Mesenteric fat pad (tissue), 1 donor: ENCODE measurements at places on chromosomes 1 and 21. TPM values are rescaled to one million over a fixed set of nuclear protein-coding genes. Genes with fewer than 3 reads are reported as not detected.
A peak's percentile ranks its signal among the peaks of the same experiment; 100 is the strongest.

- no peak for DNase-seq
These were observed 30.0 kb downstream of the PODN start for GRCh38 chr1:53091841-53092645.

DNA sequence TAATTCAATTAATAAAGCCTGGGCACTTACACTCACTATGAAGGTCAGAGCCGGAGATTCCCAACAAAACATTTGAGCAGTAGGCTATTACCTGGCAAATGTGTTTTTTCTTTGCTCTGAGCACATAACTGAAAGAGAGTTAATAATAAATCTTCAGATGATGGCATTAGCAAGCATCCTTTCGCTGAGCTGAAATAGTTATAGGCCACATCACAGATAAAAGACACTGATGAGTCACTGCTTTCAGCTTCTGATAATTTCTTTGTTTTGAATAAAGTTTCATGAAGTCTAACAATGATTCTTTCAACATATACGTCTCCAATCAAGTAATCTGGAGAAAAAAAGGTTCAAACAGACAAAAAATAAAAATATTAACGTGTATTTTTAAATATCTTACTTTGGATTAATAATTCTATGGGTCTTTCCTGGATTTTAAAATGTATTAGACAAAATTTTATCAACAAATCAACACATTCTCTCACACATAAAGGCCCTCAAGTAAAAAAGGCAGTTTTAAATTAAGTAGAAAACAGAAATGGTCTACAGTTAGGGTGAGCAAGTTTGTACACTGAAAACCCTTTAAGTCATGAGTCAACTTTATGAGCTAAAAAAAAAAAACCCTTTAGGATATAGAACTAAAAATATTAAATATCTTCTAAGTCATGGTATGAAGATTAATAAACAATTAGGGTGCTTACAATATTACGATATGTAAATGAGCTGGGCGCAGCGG lies 33.1 kb downstream of the LTN1 start:
- no peak for DNase-seq

The ZNF281 gene
- 15.0 TPM for total RNA-seq

DNA sequence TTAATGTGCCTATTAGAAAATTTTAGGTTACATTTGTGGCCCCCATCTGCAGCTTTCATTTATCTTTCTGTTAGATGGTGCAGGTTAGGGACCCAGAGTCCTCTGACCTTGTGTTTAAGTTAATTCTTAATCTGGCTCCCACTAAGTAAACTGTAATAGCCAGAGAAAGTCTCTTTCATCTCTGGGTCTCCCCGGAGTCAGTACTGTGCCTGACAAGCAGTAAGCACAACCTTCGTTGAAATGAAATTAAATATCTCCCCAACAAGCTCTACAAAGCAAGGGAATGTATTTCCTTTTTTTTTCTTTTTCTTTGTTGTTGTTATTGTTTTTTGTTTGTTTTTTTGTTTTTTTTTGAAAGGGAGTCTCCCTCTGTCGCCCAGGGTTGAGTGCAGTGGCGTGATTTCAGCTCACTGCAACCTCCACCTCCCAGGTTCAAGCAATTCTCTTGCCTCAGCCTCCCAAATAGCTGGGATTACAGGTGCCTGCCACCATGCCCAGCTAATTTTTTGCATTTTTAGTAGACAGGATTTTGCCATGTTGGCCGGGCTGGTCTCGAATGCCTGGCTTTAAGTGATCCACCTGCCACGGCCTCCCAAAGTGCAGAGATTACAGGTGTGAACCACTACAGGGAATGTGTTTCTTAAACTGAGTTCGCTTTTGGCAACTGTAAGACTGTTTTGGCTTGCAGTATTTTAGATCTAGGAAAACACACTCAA lies 81.6 kb downstream of the HHIPL2 start:
- no peak for DNase-seq

DNA sequence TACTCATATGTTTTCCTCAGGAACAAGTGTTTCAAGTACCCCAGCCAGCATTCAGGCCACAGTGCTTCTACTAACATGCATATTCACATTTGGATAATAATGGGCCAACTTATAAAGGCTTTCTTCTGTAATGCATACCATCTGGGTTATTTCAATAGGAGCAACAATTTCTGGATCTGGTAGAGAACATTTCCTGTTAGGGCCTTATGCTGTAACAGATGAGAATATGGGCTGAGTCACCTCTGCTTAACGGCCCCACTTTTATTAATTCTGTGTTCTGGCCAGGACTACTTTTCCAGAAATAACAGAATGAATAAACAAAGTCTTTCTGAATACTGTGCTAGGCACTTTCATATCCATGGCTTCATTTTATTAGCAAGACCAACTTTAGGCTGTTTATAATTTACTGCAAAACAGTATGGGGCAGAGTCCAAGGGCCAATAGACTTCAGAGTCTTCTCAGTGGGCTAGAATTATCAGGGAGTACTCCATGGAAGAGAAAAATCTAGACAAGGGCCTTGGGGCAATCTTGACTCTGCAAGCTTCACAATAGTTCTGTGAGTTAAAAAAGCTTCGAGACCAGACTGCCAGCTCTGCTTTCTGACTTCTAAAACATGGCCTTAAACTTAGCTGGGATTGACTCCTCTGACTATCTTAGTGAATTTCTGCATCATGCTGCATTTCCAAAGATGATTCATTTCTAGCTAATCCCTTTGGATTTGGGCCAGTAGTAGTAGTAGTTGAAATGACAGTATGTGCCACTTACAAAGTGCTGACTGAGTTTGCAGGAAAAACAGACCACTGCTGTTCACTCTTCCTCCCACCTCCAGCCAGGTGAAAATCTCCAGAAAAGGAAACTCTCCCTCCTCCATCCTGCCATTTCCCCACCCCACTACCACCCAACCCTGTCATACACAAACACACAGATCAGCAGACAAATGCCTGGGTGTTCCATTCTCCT lies 8.2 kb upstream of the SSX2IP start:
- DNase-seq: no peak

DNA sequence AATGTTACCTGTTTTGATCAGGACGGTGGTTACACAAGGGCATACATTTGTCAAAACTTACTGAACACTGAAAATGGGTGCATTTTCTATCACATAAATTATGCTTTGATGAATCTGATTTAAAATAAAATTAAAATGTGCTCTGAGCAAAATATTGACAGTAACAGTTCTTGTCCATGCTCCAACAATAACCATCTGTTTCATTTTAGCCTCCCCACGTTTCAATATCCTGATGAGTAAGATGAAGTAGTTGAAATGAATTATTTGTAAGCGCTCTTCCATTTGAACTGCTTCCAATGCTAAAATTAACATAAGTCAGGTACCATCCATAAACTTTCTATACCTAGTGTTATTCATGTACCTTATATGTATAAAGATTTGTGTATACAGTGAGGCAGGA lies 365.4 kb downstream of the LTN1 start:
- no peak for DNase-seq

The OR2L5 gene
- not detected for total RNA-seq

The CD1B gene
- total RNA-seq: not detected

DNA sequence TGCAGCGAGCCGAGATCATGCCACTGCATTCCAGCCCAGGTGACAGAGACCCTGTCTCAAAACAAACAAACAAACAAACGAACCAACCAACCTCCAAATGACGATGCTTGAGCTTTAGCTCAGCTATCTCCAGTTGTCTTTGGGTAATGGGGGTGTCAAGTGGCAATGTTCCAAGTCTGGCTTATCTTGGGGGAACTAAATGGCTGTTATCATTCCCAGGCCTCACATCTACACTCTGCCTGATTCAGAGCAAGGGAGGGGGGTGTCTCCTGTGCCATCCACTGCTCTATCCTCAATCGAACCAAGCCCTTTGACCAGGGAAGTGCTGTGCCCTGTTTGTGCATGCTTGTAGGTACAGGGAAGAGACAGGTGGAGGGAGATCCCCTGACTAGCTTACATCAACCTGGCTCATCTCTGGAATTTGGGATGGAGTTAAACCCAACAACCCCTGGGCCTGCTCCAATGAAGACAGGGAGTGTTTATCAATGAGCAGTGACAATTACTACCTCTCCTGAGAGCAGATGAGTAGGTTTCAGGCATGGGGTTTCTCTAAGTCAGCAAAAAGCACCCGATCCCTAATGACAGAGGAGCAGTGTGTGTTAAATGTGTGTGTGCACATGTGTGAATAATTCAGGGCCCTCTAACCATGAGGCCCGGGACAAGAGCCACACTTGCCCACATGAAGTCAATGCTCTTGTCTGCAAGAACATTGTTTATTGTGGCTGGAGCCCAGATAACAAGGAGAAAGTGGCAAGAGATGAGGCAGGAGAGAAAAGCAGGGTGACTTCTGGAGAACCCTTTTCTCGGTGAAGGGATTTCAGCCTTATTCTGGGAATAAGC lies 20.3 kb upstream of the IL6R start:
- no peak for DNase-seq

- no peak for DNase-seq
These were observed 18.8 kb downstream of the RNF220 start for GRCh38 chr1:44423591-44424537.

GRCh38 chr1:173406783-173407230 lies 70.3 kb upstream of the PRDX6 start:
- no peak for DNase-seq

DNA sequence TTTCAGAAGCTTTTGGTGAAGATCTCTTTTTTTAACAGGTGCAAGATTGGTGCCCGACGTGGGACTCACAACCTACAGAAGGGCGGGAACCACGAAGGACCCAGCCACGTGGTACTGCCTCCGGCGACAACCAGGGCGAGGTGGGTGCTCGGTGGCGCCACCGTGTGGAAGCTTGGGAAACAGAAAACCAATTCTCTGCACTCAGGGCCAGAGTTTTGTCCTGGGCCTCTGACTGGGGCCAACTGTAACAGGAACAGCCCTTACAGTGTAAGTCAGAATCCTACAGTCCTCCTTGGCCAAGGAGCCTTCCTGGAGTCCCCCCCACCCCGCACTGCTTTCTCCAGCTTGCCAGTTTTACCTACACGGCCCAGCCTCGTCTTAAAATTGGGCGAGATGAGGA lies 11.6 kb upstream of the S100A7A start:
- DNase-seq: no peak

DNA sequence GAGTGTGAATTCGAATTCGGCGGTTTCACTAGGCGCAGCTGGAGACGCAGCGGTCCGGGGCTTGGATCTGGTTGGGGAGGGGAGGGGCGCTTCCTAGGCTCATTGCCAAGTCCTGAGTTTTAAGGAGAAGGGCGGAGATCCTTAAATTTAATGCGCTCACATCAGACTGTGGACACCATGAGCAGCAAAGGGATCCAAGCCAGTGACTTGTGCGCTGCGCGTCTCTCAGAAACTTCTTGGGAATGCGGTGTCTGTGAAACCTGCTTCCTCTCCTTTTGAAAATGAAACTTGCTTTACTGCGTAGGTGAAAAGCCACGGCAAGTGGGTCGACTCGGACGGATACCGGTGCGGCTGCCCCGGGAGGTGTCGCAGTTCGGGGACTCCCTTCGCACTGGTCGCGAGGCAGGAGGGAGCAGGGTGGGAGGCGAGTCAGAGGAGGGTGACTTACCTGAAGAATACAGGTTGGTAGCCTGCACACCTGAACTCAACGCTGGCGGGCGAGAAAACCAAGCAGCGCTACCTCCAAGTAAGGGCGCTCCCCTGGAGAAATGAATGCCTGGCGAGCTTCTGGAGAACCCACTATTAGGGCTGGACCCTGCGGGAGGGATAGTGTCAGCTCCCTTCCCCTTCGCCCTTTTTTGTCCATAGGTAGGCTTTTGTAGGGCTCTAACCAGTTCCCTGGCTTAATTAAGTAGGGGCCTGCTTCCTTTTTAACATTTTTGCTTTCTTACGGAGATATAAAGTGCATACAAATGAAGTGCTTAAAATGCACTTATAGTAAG lies 992 bp downstream of the TENT5C start:
- no peak for DNase-seq

The OR10X1 gene
- not detected for total RNA-seq

DNA sequence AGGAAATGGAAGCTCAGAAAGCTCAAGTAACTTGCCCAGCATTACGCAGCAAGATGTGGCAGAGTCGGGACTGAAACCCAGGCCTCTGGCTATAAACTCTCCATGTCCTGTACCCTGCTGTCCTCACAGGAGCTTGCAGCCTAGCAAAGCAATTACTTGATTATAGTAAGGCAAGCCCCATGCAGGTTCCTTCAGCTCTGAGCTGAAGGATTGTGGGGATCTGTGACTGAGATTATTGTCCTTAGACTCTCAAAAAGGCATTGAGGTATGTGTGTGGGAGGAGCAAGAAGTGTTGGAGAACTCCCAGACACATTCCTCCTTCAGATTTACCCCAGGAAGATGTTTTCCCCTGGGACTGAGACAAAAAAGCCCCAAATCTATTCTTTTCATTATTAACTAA lies 124.0 kb upstream of the SPATA6 start:
- no peak for DNase-seq

DNA sequence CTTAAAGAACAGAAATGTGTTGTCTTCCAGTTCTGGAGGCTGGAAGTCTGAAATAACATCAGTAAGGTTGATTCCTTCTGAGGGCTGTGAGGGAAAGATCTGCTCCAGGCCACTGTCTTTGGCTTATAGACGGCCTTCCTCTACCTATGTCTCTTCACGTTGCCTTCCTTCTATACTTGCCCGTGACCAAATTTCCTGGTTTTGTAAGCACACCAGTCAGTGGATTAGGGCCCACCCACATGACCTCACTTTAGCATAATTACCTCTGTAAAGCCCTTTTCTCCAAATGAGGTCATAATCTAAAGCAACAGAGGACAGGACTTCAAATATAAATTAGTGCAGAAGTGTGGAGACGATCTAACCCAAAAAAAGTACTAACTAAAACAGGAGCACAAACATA lies 231.6 kb downstream of the NRIP1 start:
- DNase-seq: no peak

The OR2L3 gene
- not detected for total RNA-seq

GRCh38 chr1:90714521-90714951 lies 2.6 kb downstream of the BARHL2 start:
- no peak for DNase-seq

The FGR gene
- 49.7 TPM for total RNA-seq

GRCh38 chr1:8580566-8580965 lies 236.9 kb downstream of the RERE start:
- no peak for DNase-seq

GRCh38 chr1:214808845-214809460 lies 206.0 kb downstream of the CENPF start:
- no peak for DNase-seq

GRCh38 chr1:47465605-47466004 lies 27.8 kb downstream of the FOXD2 start:
- no peak for DNase-seq

DNA sequence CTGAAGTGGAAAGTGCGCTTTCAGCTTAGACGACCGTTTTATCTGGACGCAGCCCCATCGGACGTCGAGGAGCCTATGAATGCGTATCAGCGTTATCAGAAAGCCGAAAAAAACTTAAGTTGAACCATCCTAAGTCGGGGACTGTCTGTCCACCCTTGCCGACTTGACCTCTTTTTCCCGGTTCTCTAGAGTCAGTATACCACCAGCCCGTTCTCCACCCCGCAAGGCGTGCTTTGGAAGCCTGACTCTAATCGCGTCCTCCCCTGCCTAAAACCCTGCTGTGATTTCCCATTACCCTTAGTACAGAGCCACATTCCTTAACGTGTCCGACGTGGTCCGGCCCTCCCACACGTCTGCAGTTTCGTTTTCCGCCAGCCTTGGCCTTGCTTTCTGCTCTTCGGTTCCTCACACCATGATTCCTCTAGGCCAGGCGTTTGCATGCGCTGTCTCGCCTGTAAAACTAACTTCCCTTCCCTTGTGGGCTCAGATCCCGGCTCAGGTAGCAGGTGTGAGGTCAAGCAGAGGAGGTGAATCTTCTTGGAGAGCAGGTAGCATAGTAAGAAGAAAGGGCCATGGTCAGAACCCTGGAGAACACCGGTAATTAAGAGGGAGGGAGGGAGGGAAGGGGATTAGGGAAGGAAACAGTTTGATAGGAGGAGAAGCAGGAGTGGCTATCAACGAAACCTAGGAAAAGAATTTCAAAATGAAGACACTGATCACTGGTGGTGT lies 865 bp downstream of the ADPRS start:
- DNase-seq: peak; percentile 83
